ENCODE measurements at places on chromosomes 12 and 14. TPM values are rescaled to one million over a fixed set of nuclear protein-coding genes. Genes with fewer than 3 reads are reported as not detected.

The RIPK3 gene
- 0.84 TPM for total RNA-seq

The PRB2 gene
- total RNA-seq = not detected

The NELL2 gene
- total RNA-seq = not detected

The GPR162 gene
- 2.7 TPM for total RNA-seq

The A2M gene
- 4.4 TPM for total RNA-seq

The AGAP2 gene
- total RNA-seq = under 0.01 TPM

The HAL gene
- total RNA-seq = under 0.01 TPM

The VWF gene
- total RNA-seq = 0.50 TPM

The KRT82 gene
- total RNA-seq = not detected

The LACRT gene
- total RNA-seq = not detected

The LRRC9 gene
- not detected for total RNA-seq

The TGM1 gene
- 1.2 TPM for total RNA-seq

The GPRC5D gene
- total RNA-seq = not detected

The PTPN21 gene
- total RNA-seq = 5.5 TPM

Data from bronchus fibroblast of lung (primary cell).